ENCODE measurements at places on chromosomes 1 and 21.

DNA sequence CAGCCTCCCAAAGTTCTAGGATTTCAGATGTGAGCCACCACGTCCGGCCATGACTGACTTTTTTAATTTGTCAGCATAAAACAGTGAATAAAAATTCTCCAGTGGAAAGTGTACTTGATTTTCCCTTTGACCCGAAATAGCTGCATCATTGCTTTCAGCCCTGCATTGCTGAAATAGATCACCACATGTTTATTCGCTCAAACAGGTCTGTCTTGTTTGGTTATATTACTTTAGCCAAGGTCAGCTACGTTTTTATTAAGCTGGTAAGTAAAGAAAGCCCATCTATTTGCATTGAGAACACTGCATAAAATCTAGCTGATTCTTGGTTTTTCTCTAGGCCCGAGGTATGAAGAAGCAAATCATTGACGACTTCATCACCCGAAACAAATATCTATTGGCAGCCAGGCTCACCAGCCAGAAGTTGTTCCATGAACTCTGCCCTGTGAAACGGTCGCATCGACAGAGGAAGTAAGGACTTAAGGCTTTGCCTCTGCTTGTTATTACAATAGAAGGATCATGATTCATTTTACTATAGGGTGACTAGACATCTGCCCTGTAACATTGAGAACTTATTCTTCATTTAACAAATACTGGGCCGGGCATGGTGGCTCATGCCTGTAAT, 25.6 kb downstream of the AGMAT start:
- DNase-seq: no peak

GRCh38 chr1:157852476-157852875, 10.9 kb upstream of the CD5L start:
- no peak for DNase-seq

DNA sequence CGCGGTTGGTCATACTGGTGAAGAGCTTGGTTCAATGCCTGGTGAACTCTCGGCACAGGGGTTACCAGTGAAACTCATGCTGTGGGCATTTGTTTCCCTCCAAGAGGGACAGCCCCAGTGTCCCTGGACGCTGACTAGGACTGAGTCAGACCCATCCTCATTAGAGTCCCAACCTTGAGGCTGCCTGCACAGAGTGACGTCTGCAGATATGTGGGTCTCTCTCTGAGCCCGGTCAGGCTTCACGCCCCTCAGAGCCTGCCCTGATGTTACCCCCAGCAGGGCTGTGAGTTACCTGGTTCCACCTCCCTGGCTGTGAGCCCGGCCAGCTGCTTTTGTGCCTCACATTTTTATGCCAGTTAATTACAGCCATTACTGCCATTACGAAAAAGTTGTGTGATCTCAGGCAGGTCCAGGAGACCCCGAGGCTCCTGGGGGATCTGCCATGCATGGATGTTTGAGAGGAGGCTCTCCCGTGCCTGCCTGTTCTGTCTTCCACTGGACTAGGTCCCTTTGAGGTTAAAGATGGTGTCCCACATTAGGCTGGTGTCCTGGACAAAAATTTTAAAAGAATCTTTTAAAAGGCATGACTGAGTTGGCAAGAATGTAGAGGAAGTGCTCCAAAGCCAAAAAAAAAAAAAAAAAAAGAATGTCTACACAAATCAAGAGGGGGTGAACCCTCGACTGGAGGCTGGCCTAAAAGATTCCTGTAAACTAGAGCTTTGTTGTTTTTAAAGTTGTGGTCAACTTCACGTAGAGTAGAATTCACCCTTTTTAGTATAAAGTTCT, 36.6 kb upstream of the PADI1 start:
- no peak for DNase-seq

DNA sequence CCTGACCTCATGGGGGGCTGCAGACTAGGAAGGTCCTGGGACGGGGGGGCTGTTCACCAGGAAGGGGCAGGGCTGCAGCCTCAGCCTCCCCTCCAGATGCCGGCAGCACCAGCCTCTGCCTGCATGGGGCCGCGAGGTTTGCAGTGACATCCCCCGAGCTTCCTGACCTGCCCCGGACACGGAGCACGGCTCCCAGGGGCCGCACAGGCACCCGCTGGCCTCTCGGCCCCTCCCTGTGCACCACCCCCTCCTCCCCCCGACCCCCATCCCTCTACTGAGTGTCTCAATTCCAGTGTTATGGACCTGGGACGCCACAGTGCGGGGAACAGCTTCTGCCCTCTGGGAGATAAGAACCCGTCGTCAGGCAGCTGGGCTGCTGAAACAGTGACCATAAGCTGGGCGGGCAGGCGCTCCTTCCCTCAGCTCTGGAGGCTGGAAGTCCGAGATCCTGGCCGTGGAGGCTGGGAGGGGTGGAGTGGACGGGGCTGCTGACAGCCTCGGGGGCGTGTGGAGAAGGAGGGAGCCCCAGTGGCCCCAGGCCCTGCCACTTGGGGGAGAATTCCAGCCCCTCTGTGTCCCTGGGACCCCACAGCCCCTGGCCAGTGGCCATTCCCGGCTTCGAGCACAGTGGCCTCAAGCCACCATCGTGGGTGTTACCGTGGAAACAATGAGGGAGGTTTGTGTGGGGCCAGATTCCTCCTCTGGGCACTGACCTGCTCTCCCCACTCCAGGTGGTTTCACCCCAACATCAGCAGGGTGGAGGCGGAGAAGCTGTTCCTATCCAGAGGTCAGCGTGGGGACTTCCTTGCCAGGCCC, 11.6 kb downstream of the RNF223 start:
- DNase-seq: no peak

DNA sequence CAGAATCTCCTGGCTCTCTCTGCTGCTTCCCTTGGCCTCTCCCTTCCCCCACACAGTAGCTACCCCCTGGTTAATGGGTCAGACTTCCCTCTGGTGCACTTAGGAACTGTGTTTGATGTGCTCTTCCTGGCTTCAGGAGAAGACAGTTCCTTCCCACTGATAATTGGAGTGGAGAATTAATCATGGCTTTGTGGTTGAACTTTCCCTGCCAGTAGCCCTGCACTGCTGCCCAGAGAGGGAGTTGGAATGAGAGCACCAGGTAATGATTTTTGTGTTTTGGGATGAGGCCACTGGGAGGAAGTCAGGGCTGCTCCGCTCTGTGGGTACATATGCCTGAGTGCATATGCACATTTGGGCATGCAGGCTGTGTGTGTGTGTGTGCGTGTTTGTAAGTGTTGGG, 39.7 kb upstream of the PADI2 start:
- DNase-seq: no peak

Measured in activated CD8-positive, alpha-beta memory T cell treated with anti-CD3 and anti-CD28 coated beads for 4 hours (primary cell).